ENCODE measurements at places on chromosomes 6 and 20.

DNA sequence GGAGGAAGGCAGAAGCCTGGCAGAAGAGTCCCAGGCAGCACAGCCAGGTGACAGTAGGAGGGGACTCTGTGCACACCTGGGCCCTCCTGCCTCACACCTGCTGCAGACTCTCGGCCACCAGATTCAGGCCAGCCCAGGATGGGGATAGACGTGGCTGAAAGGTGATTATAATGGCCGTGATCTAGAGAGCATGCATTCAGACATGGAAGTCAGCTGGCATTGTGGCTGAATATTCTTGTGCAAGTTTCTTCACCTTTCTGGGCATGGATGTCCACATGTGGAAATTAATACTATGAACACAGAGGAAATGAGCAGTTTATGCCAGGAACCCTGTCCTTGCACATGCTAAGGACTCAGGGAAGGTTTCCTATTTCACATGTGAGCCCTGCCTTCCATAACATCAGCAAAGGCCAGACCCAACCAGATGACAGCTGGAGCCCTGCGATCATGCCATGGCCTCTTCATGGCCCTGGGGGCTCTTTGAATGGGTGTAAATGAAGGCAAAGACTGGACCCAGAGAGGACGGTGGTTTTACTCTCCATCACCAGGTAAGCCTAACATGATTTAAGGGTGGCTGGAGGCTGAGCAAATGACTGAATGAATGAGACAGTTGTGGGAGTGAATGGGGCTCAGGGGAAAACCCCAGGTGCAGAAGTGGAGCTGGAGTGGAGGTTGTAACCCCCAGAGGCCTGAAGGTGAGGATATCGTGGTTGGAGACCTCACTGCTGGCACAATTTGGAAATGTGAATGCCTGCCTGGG is 2.7 kb upstream of the RAET1L start:
- no peak for DNase-seq

- DNase-seq, result no peak
Measured at GRCh38 chr6:90874931-90875330, 288.1 kb upstream of the MAP3K7 start.

GRCh38 chr6:63246581-63246980 is 35.3 kb downstream of the FKBP1C start:
- no peak for DNase-seq

GRCh38 chr6:17393892-17394631 is 667 bp downstream of the CAP2 start:
- DNase-seq, result no peak

- DNase-seq, result no peak
Measured at GRCh38 chr6:29982097-29982496, 39.8 kb downstream of the HLA-A start.

DNA sequence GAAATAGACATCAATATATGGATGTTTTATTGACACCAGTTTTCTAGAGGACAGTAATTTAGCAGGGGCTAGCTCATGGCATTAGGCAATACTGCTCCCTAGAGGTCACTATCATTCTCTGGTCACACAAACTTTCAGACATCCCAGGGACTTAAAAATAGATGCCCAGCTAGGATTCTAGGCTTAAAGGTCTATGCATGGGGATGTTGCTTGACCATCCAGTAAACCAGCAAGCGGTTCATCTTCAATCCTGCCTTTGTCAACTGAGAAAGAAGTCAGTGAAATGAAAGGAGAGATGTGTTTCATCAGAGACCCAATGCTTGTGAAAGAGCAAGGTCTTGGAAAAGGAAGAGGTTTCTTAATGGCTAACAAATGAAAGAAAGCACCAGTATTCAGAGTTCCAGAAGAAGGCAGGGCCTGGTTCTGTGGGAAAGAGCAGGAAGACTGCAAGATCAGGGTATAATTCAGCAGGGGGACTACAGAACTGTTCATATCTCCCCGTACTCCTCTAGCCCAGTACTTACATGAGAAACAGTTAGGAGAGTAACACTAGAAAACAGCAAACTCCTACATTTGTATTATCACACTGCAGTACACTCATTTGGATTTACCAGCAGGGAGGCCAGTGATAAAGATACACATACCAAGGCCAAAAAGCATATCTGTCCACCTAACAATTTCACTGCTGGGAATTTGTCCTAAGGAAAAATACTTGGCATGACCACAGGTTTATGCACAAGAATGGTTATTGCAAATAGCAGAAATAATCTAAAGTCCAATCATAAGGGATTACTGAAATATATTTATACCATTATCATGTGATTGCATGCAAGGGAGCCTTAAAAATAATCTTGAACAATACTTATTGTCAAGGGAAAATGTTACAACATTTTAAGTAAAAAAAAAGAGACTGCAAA is 151.4 kb upstream of the LAMA2 start:
- DNase-seq, result no peak

DNA sequence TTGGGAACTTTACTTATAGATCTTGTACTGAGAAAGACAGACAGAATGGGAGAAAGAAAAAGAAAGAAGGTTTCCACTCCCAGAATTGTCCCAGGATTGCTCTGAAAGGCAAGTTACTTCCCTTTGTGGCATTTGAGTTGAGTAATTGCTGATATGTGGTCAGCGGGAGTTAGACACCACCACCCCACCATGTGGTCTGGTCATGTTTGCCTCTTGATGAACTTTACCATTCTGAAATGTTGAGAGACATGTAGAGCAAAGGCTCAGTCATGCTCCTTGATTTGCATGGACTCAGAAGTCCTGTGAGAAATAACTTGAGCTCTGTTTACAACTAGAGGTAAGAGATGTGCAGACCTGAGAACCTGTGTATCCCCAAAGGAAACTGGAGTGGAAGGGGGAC is 17.1 kb downstream of the TCF21 start:
- DNase-seq, result no peak

- DNase-seq, result no peak
Measured at GRCh38 chr6:124433387-124434160, 528.7 kb upstream of the RNF217 start.

DNA sequence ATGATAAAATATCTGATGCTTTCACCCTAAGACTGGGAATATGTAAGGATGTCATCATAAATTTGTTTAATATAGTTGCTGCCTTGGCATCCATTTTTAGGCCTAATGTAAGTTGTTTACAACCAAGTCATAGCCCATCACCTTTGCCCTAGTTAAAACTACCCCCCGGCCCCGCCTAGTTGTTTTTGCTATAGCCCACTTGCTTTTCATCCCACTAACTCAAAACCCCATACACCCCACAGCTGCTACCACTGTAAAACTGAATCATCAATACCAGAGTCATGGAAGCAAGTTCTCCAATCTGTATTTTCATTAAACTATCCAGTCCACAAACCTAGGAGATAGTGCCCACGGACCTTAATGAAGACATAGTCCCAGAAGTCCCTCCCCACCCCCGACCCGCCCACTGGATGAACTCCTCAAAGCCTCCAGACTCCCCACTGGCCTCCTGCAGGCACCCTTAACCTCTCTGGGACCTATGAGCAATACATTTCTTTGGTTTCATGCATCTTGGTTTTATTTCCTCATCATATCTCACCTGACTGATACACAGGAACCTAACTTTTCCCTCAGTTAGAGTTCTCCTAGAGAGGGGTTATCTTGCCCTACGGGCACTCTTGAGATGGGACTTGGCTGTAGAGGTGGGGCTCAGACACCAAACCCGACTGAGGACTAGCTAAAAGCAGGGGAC is 12.5 kb upstream of the ZDHHC14 start:
- no peak for DNase-seq

GRCh38 chr6:32991972-32992371 is 17.4 kb downstream of the HLA-DOA start:
- no peak for DNase-seq

GRCh38 chr6:134954272-134955000 is 4.5 kb upstream of the ALDH8A1 start:
- no peak for DNase-seq

- no peak for DNase-seq
Measured at GRCh38 chr6:167350275-167350696, 25.4 kb downstream of the TTLL2 start.

GRCh38 chr20:37988306-37988954 is 44.8 kb downstream of the TTI1 start:
- no peak for DNase-seq

DNA sequence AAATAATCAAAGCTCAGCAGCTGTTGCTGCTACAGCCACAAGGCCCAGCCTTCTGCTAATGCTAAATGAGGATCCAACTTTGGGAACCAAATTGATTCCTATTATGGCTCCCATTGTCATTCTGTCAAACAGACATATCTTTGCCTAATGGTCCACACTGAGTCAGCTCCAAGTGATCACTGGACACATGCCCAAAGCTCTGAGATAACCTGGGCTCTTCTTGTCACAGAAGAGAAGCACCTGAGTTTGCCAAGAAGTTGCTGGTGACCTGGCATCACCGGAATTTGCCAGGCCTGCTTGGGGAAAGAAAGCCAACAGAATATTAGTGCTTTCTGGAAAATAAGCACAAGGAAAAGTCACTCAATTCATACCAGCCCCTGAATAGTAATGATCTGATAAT is 5.8 kb downstream of the TNFRSF21 start:
- DNase-seq, result no peak

GRCh38 chr6:63802606-63803206 is 167.1 kb downstream of the PHF3 start:
- no peak for DNase-seq

GRCh38 chr20:51286758-51287157 is 255.8 kb downstream of the NFATC2 start:
- DNase-seq, result no peak

GRCh38 chr6:33633084-33633461 is 12.0 kb downstream of the ITPR3 start:
- no peak for DNase-seq

GRCh38 chr6:28522594-28523240 is 3.0 kb upstream of the GPX5 start:
- no peak for DNase-seq

DNA sequence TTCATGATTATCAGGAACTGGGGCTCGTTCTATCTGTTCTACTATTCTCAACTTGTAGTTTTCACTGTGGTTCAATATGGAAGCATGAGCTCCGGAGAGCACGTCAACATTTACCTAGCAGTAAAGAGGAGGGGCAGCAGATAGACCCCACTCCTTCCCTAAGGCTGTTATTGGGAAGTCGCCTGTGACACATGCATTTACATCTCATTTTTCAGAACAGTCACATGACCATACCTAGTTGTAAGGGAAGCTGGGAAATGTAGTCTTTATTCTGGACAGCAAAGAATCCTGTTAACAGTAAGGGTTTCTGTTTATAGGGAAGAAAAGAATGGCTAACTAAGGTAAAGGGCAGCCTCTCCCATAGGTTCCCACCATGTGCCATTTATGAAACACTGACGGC is 158.3 kb downstream of the ZFP64 start:
- DNase-seq, result no peak

GRCh38 chr20:58328836-58329235 is 19.3 kb downstream of the RAB22A start:
- no peak for DNase-seq

GRCh38 chr6:152716322-152716721 is 18.6 kb downstream of the MYCT1 start:
- DNase-seq, result no peak

- DNase-seq, result no peak
Measured at GRCh38 chr6:75349262-75349984, 64.8 kb upstream of the TMEM30A start.

GRCh38 chr20:18056174-18057100 is 1.3 kb downstream of the OVOL2 start:
- DNase-seq, result no peak

DNA sequence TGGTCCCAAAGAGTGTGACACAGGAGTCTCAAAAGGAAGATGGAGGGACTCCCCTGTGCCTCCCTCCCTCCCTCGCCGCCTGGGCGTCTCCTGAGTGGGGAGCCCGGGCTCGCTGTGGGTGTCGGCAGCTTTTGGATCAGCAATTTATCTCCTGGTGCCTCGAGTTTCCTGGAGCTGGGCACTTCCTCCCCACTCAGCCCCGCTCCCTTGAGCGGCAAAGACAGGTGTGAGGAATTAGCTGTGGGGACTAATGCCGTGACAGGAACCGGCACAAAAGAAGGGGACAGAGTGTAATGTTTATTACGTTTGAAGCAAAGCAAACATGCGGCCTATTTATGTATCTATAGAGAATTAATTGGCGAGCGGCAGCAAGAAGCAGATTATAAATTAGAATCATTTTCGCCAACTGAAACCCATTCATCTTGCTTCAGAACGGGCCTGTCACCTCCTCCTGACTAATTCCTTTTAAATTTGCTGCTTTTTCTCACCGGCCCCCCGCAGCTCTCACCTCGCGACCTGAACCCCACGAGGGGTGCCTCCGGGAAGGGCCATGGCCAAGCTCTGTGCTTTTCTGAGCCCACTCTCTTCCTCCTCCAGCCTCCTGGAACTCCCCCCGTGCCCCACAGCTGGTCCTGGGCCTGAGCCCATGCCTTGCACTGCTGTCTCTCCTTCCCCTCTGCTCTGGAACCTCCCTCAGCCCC is 8.8 kb upstream of the CDH22 start:
- DNase-seq, result no peak

DNA sequence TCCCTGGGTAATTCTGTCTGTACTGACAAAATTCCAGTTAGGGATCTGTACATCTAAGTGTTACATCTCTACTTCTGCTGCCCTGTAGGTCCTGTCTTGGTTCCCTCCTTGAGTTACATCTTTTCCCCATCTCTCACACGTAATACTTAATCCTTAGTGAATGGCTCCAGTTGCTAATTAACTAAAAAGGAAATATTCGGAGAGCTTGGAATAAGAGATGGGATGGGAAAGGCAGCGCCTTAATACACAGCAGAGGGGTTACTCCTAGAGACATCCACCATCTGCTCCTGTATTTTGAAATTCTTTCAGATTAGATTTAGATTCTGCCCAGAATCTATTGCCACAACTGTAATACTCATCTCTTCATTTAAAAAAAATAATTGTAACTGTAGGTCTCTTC is 384.0 kb downstream of the SAMD5 start:
- no peak for DNase-seq

GRCh38 chr6:44629636-44630035 is 242.1 kb downstream of the CDC5L start:
- DNase-seq, result no peak

DNA sequence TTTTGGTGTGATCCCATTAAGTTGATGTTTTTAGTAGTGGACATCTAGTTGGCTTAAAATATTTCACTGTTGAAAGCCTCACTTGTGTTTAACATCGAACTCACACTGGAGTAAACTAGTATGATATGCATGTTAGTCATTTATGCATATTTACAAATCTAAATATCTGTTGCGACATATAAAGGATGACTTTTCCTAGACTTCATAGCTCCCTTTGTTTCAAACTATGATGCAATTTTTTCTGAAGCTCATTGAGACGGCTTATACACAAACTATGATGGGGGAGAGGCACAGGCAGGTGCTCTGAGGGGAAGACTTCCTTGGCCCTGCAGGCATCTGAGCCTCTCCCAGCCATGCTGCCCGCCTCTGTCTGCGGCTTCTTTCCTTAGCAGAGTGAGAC is 11.8 kb upstream of the FOXC1 start:
- DNase-seq, result no peak

DNA sequence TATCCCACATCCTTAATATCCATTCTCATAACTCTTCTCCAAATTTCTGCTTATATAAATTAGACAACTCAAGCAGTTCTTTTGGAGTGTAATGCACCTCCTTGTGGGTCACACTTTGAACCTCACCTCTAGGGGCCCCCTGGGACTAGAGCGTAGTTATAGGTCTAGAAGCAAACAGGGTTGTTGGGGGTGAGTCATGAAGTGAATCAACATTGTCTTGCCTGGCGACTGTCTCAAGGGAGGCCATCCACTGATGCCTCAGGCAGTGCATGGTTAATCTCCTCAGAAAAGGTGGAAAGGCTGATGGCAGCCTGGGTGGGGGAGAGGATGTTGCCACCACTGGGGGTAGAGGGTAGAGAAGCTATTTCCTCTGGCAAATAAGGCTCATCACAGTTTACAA is 129.1 kb downstream of the TNFRSF21 start:
- no peak for DNase-seq

Data from stimulated activated effector memory CD8-positive, alpha-beta T cell treated with anti-CD3 and anti-CD28 coated beads, Interleukin-12 subunit alpha, Interleukin-12 subunit beta, amount 100 ng/mL, for 72 hours (primary cell).